ENCODE measurements at places on chromosomes 7 and 10.
A peak's percentile ranks its signal among the peaks of the same experiment; 100 is the strongest.

- DNase-seq: peak; percentile 48
Measured at GRCh38 chr7:94050046-94050445, 45.9 kb upstream of the BET1 start.

DNA sequence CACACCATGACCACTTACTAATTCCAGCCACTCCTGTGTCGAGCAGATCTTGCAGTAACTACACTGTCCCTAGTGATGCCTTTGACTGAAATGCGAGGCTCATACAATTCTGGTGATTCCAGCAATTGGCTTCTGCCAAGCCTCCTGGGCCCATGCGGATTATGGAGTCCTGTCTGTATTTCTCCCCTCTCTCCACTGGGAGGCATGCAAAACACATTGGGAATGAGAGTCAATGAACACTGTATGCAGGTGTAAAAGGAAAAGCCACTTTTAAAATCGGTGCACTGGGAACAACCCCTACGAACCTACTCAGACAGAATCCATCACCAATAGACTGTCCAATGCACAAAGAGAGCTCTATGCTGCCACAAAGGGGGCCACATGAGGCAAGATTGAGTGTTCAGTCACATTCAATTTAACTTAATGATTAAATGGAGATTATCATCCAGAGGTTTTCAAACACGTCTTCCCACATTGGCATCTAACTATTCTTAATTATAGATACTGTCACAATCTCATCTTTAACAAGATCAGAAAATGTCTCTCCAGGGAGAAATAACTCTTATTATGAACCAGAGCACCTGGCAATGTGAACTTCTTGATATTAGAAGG lies 550.6 kb downstream of the GLRX3 start:
- DNase-seq: no peak

- peak; percentile 9 for DNase-seq
Measured at GRCh38 chr7:3089493-3089892, 45.8 kb upstream of the CARD11 start.

DNA sequence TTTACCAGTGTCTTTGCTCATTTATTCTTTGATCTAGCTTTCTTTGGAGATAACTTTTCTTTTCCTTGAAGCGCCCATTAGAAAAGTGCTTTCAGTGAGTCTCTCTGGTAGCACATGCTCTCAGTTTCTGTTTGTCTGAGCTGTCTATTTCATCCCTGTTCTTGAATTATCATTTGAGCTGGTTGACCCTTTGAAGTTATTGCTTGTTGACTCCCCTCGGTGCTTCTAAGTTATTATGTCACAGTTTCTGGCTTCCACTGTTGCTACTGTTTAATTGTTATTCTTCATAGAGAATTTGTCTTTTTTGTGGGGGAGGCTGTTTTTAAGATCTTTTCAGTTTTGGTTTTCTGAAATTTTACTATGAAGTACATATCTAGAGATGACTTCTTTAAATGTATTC lies 11.4 kb upstream of the PRF1 start:
- no peak for DNase-seq

GRCh38 chr10:124156524-124157260 lies 63.3 kb upstream of the CHST15 start:
- peak; percentile 27 for DNase-seq

DNA sequence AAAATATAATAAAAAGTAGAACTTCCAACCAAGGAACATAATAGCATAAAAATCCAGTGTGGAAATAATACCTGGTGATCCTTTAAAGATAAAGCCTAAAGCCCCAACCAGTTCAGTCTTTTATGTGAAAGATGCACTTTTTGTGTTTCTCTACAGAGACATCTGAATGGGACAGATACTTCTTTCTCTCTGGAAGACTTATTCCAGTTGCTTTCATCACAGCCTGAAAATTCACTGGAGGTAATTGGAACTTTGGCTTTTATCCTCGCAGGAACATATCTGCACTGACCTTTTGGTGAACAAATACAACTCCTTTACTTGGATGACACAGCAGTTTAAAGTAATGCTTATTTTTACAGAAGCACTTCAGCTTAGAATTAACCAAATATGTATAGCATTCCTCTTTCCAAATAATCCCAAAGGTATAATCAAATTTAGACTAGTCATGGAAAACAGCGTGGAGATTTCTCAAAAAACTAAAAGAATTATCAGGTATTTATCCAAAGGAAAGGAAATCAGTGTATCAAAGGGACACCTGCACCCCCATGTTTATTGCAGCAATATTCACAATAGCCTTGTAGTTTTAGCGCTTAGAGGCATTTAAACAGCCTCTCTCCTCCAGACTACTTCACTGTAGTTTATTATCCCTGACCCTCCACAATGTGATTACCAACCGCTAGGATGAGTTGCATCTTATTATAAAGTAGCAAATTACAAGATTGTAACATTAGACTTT lies 16.8 kb downstream of the HNRNPA2B1 start:
- no peak for DNase-seq

DNA sequence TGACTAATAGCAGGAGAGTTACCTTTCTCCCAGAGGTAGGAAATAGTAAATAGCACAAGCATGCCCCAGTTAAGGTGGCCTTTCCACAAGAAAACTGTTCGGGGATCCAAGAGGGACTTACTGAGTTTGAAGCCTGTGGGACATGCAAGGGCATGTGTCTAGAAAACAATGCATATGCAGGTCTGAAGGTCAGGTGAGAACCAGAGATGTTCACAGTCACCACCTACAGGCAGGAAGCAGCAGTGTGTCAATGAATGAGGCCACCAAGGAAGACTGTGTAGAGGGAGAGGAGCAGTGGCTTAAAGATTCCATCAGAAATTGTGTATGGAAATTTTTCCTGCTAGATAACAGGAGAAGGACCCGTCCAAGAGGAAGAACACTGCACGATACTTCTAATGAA lies 66.0 kb downstream of the CALD1 start:
- DNase-seq: no peak

GRCh38 chr10:35015843-35016408 lies 74.2 kb downstream of the CUL2 start:
- DNase-seq: no peak

- no peak for DNase-seq
Measured at GRCh38 chr7:36171503-36171902, 18.4 kb downstream of the EEPD1 start.

DNA sequence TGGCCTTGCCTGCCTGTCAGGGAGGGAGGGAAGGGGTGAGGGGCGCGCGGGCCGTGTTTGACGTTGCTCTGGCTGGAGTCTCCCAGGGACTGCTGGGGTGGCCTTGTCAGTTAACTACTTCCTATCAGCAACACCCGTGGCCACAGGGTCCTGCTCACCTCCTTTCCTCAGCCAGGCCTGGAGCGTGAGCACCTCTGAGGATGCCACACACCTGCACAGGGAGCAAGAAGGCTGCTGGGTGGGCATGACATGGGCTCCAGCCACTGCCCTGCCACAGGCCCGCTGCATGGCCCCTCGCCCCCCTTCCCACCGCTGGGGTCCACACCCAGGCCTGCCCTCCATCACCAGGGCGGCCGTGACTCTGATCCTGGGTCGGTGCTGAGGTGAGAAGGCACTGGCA lies 212.4 kb downstream of the ELFN1 start:
- DNase-seq: no peak

DNA sequence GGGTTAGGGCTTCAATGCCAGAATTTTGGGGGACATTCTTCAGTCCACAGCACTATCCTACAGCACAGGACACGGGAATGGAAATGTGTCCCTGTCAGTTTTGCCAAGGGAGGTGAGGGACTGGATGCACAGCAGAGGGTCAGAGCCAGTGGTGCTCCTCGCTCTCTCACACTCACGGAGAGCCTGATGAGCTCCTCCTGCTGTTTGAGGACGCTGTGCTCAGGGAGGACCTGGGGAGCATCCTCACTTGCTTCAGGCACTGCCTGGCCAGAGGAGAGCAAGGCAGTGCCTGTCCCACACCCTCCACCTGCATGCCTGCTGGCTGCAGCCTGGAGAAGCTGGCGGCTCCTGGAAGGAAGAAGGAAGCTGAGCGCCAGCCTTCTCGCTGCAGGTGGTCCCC lies 58.6 kb downstream of the RAMP3 start:
- DNase-seq: no peak

All from CD14-positive monocyte (primary cell).